Uterus (tissue), 4 donors: ENCODE measurements at places on chromosomes 11 and 22. TPM values are rescaled to one million over a fixed set of nuclear protein-coding genes. Genes with fewer than 3 reads are reported as not detected.

- no peak overlapping the region for H3K4me3 ChIP-seq
- no peak for DNase-seq
- no peak overlapping the region for H3K27ac ChIP-seq
- no peaks in the 10 kb centered on the region for H3K4me1 ChIP-seq
Measured at GRCh38 chr22:24965822-24966626, 13.5 kb downstream of the KIAA1671 start.

- H3K27ac ChIP-seq = no peak overlapping the region
- H3K27me3 ChIP-seq = no peaks in the 10 kb centered on the region
- DNase-seq = no peak
- no peak overlapping the region for H3K4me3 ChIP-seq
- H3K36me3 ChIP-seq = no peaks in the 10 kb centered on the region
- H3K4me1 ChIP-seq = no peaks in the 10 kb centered on the region
Measured at GRCh38 chr11:27124514-27125264, 84.1 kb downstream of the BBOX1 start.

- no peaks in the 10 kb centered on the region for H3K27me3 ChIP-seq
- H3K4me3 ChIP-seq = no peak overlapping the region
- no peaks in the 10 kb centered on the region for H3K36me3 ChIP-seq
- H3K4me1 ChIP-seq = no peaks in the 10 kb centered on the region
Measured at GRCh38 chr11:76857781-76858410, 2.8 kb upstream of the ACER3 start.

DNA sequence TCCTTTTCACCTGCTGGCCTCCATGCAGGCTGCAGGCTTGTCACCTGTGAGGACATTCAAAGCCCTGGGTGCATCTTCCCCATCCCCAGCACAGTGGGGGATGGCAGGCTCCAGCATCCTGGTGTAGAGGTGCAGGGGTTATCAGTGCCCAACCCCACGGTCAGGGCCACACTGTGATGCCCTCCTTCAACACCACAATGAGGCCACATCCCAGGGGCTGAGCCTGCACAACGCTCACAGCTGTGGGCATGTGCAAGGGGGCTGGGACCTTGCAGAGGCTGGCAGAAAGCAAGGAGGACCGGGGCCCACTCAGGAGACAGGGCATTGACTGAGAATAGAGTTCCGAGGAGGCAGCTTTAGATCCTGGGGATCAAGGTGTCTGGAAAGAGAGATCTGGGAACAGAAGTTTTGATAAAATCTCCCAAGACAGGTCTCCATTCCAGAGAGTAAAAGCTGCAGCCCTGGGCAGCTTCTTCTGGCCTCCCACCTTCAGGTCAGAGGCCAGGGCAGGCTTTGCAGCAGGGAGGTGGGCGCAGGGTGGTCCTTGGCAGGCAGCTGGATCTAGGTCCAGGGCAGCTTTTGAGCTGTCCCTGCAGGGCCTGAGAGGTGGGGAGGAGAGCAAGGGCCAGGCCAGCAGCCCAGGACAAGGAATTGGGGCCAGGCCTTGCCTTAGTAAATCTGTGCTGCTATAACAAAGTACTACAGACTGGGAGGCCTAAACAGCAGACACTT, 250.8 kb upstream of the B3GAT1 start:
- H3K4me1 ChIP-seq = no peaks in the 10 kb centered on the region
- no peak overlapping the region for H3K27ac ChIP-seq
- H3K27me3 ChIP-seq = no peaks in the 10 kb centered on the region
- H3K4me3 ChIP-seq = no peak overlapping the region

Gene SYT7
- total RNA-seq = 6.5 TPM

DNA sequence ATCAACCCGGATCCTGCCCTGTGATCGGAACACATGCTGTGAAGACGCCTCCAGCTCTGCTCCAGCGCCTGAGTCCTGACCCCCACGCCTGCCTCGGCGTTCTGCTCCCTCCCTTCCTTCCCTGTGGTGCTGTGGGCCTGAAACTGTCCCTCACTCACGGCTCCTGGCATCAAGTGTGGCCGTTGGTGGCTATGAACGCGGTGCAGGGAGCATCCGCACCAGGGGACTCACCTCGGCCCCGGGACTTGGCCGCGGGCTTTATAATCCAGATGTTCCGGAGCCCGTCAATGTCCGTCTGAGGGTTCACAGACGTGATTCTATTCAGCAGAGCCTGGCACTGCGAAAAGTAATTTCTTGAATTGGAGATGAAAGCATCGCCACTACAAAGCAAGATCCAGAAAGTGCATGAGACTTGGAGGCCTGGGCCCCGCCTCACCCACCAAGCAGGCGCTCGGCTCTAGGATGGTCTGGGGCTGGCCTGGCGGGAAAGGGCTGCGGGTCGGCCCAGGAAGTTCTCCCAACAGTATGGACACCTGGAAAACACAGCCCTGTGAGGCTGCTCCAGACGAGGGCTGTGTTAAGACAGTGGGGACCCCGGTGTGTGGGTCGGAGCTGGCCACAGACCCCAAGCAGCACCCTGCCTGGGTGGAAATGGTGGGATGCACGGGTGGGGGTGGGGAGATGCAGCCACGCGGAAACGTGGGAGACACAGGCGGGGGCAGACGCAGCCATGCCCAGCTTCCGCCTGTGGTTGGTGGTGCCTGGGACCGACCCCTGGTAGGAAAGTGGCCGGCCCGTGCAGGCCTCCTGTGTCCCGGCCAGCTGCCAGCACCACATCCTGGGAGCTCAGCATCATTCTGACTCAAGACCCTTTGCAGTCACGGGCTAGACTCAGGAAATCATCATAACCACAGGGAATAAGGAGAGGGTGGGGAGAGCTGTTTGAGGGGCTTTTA, 21.8 kb upstream of the IL17REL start:
- H3K27me3 ChIP-seq = peaks cover 6% of the 10 kb centered on the region
- H3K4me3 ChIP-seq = no peak overlapping the region
- peaks cover 5% of the 10 kb centered on the region for H3K4me1 ChIP-seq
- no peak for DNase-seq

DNA sequence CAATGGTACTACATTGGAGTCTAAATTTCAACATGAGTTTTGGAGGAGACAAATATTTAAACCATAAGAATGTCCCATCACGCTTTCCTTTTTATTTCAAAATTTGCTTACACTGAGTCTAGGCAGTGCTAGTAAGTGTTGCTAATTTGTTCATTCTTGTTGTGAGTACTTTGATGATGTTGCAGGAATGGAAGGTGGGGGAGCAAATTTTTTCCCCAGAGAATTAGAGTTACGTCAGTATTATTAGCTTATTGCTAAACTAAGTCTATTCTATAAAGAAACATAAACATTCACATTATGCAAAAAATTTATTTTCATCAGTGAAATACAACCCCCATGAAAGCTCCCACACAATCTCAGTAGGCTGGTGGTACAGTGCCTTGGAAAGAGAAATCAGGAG, 88.0 kb downstream of the BLID start:
- H3K27ac ChIP-seq = no peak overlapping the region
- no peaks in the 10 kb centered on the region for H3K27me3 ChIP-seq
- H3K4me1 ChIP-seq = no peaks in the 10 kb centered on the region

- no peaks in the 10 kb centered on the region for H3K27me3 ChIP-seq
- H3K4me3 ChIP-seq = no peak overlapping the region
- H3K36me3 ChIP-seq = no peaks in the 10 kb centered on the region
- DNase-seq = no peak
- H3K4me1 ChIP-seq = no peaks in the 10 kb centered on the region
Measured at GRCh38 chr11:75035256-75035655, 46.5 kb downstream of the NEU3 start.

Gene KRTAP5-9
- not detected for total RNA-seq

GRCh38 chr22:39148026-39148726, 4.3 kb downstream of the CBX7 start:
- H3K27ac ChIP-seq = peak overlapping the region; percentile 95
- H3K27me3 ChIP-seq = no peaks in the 10 kb centered on the region
- no peak overlapping the region for H3K4me3 ChIP-seq
- H3K4me1 ChIP-seq = peaks cover 36% of the 10 kb centered on the region
- H3K36me3 ChIP-seq = no peaks in the 10 kb centered on the region
- DNase-seq = no peak

DNA sequence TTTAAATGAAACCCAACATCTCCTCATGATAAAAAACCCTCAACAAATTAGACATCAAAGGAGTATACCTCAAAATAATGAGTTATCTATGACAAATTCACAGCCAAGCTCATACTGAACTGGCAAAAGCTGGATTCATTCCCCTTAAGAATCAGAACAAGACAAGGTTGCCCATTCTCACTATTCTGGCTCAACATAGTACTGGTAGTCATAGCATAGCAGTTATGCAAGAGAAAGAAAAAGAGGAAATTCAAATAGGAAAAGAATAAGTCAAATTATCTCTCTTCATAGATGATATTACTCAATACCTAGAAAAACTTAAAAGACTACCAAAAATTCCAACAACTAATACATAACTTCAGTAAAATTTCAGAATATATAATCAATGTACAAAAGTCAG, 29.4 kb upstream of the XKR3 start:
- no peaks in the 10 kb centered on the region for H3K27me3 ChIP-seq
- DNase-seq = no peak
- no peak overlapping the region for H3K4me3 ChIP-seq
- H3K27ac ChIP-seq = no peak overlapping the region

Gene PTPRCAP
- 1.3 TPM for total RNA-seq

- H3K27me3 ChIP-seq = no peaks in the 10 kb centered on the region
- no peaks in the 10 kb centered on the region for H3K4me1 ChIP-seq
- H3K36me3 ChIP-seq = no peaks in the 10 kb centered on the region
- no peak for DNase-seq
Measured at GRCh38 chr11:77442394-77443053, 31.4 kb downstream of the PAK1 start.

DNA sequence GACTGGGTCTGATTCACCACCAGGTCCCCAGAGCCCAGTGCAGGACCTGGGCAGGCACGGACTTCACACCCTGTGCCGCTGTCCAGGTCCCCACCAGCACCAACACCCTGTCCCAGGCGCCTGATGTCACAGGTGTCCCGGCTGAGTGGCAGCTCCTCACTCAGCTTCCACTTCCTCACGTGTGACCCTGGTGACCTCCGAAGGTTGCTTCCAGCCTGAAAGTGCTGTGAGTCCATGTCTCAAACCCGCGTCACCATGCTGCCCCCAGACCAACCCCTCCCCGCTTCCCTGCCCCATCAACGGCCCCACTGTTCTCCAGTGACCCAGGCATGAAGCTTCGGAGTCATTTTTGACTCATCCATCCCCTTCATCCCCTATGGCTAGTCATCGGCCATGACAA, 25.7 kb upstream of the PICK1 start:
- peaks cover 6% of the 10 kb centered on the region for H3K4me1 ChIP-seq
- no peak overlapping the region for H3K4me3 ChIP-seq
- H3K36me3 ChIP-seq = no peaks in the 10 kb centered on the region
- H3K27me3 ChIP-seq = no peaks in the 10 kb centered on the region
- no peak overlapping the region for H3K27ac ChIP-seq

Gene RIMBP3C
- total RNA-seq = not detected

GRCh38 chr11:117380676-117381075, 53.0 kb downstream of the CEP164 start:
- H3K4me3 ChIP-seq = no peak overlapping the region
- no peaks in the 10 kb centered on the region for H3K4me1 ChIP-seq
- H3K36me3 ChIP-seq = no peaks in the 10 kb centered on the region
- no peaks in the 10 kb centered on the region for H3K27me3 ChIP-seq
- H3K27ac ChIP-seq = no peak overlapping the region
- no peak for DNase-seq

- H3K27ac ChIP-seq = no peak overlapping the region
- H3K4me3 ChIP-seq = no peak overlapping the region
- no peak for DNase-seq
- no peaks in the 10 kb centered on the region for H3K36me3 ChIP-seq
Measured at GRCh38 chr11:34445956-34446355, 7.2 kb downstream of the CAT start.

Gene RASSF10
- 0.27 TPM for total RNA-seq

DNA sequence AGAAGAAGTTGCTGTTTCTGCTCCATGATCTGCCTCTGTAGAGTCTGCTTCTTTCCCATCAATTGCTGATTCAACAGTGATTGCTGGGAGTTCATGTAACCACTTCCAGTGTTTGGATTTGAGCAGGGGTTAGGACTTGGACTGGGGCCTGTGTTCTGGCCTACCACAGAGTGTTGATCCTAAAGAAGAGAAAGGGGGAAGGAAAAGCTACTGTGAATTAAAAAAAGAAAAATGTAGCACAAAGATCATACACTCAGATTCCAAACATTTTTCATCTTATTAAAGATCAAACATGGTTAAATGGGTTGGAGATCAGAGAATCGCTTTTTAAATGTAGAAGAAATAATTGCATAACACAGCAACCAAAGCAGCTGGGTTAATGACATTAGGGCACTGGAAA, 67.6 kb upstream of the MTMR2 start:
- H3K27ac ChIP-seq = no peak overlapping the region
- DNase-seq = no peak
- no peaks in the 10 kb centered on the region for H3K27me3 ChIP-seq
- H3K4me1 ChIP-seq = no peaks in the 10 kb centered on the region
- no peaks in the 10 kb centered on the region for H3K36me3 ChIP-seq
- no peak overlapping the region for H3K4me3 ChIP-seq

GRCh38 chr11:96113193-96113681, 189.3 kb upstream of the MTMR2 start:
- H3K27me3 ChIP-seq = no peaks in the 10 kb centered on the region
- no peaks in the 10 kb centered on the region for H3K36me3 ChIP-seq
- H3K27ac ChIP-seq = peak overlapping the region; percentile 75
- H3K4me3 ChIP-seq = no peak overlapping the region
- no peak for DNase-seq

DNA sequence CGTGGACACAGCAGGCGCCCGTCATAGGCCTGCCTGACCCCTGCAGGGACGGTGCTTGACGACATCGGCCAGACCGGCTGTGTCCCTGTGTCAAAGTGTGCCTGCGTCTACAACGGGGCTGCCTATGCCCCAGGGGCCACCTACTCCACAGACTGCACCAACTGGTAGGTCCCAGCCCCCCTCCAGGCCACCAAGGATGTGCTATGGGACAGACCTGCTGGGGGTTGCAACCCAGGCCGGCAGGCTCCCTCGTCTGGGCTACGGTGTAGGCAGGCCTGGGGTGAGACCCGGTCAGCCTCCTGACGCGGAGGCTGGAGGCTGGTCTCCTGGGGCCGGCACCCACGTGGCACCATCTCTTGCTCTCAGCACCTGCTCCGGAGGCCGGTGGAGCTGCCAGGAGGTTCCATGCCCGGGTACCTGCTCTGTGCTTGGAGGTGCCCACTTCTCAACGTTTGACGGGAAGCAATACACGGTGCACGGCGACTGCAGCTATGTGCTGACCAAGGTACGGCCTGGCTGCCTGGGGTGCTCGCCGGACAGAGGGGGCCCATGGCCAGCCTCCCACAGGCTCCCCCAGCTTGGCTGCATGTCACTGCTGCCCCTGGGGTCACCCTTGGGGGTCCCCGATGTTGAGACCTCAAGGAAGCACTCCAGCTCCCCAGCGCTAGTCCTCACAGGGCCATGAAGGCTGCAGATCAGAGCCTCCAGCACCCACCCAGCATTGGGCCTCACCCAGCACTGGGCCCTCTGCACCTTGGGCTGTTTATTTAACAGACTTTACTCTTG, 7.7 kb downstream of the MUC5AC start:
- no peak overlapping the region for H3K27ac ChIP-seq
- H3K36me3 ChIP-seq = no peaks in the 10 kb centered on the region
- no peaks in the 10 kb centered on the region for H3K4me1 ChIP-seq
- no peak overlapping the region for H3K4me3 ChIP-seq
- DNase-seq = no peak

GRCh38 chr22:35952576-35952975, 76.0 kb downstream of the RBFOX2 start:
- no peaks in the 10 kb centered on the region for H3K27me3 ChIP-seq
- no peak overlapping the region for H3K27ac ChIP-seq
- H3K4me1 ChIP-seq = no peaks in the 10 kb centered on the region
- DNase-seq = no peak
